ENCODE measurements at places on chromosomes 2 and 18.

DNA sequence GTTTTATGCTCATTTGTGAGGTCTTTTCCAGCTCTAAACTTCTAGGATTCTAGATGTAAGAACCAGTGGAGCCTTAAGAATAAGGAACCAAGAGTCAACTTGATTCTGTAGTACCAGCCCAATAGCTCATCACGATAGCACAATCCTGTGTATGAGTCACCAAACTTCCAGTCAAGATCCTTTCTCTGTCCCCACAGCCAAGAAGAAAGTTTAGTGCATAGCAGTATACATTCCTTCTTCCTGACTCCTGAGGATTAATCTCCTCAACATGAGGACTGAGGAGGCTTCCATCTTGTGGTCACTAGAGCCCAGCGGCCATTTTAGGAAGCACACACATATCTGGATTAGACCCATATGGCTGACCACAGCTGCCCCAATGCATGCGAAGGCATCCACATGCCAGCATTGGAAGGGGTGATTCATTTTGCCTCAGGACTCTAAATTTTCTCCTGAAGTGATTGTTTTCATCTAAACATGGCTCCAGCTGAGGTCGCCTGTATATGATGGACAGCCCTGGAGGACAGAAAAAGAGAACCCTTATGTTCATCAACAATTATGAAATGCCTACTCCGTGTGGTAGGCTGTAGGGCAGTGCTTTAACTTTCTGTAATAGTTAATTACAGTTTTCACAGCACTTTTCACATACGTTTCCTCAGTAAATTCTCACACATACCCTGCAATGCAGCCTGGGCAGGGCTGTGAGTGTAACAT is 53.5 kb downstream of the RASGRP3 start:
- DNase-seq = no peak

DNA sequence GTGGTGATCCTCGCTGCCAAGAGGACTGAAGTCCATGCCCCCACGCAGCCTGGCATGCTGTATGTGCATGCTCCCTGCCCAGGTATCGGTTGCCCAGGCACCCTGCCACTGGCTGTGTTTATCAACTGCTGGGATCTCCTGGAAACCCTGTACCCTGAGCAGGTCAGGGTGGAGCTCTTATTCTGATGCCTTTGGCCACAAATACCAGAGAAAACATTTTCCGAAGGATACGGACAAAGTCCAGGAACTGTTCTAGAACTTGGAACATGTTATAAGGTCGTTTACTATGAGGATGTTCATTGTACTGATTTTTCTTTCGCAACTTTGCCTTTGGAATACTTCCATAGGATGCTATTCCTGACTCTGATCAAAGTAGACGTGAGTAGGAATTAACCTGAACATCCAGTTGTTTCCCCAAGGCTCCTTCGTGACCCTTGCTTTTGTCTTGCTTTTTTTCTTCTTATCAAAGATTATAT is 55.2 kb downstream of the TMEM17 start:
- no peak for DNase-seq

DNA sequence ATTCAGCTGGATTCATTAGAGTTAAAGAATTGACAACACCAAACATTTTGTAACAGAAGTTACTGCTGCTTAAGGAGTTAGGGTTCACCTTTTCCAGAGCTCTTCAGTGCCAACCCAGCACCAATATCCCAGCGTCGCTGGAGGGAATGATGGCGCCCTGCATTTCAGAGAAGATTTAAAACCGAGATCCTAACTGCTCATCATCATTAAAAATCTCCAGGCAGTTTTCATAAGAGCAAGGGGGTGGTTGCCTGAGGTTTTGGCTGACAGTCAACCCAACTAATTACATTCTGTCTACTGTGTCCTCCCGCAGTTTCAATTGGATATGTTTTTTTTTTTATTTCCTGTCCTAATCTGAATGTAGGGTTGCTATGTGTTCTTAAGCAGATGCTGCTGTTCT is 509.6 kb upstream of the TCF4 start:
- DNase-seq = no peak

DNA sequence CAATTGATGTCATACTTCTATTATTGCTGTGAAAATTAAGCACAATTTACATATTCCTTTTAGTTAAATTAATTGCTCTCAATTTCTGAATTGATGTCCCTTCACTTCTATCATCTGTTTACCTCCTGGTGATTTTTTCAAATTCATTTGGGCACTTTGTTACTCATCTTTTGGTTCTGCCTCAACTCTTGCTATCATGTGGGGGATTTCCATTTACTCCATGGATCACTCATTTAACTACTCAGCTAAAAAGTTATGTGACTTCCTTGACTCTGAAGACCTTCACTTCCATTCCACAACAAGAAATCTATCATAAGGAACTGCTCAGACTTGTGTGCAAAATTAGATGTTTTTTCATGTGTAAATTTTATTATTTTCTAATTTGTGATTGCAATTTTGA is 126.2 kb downstream of the EHBP1 start:
- DNase-seq = no peak

GRCh38 chr2:124001696-124002430 is 23.2 kb upstream of the CNTNAP5 start:
- no peak for DNase-seq

DNA sequence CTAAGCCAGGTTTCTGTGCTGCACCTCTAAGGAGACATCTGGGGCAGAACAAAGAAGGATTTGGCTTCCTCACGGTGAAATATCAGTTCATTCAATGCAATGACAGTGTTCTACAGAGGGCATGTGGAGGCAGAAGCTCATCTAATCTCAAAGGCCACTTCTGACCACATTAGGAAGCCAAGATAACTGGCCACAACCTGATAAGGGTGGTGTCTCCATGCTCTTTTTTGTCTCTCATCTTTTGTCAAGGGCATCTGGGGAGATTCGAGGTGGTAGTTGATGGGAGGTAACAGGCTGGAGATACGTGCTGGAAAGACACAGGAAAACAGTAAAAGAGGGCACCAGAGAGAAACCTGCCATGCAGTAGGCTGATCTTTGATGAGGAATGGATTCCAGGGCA is 303.9 kb downstream of the LRATD1 start:
- no peak for DNase-seq

- no peak for DNase-seq
Observed at GRCh38 chr2:22626621-22627020, 758.4 kb upstream of the KLHL29 start.

- no peak for DNase-seq
Observed at GRCh38 chr2:5175231-5175630, 517.0 kb upstream of the SOX11 start.

DNA sequence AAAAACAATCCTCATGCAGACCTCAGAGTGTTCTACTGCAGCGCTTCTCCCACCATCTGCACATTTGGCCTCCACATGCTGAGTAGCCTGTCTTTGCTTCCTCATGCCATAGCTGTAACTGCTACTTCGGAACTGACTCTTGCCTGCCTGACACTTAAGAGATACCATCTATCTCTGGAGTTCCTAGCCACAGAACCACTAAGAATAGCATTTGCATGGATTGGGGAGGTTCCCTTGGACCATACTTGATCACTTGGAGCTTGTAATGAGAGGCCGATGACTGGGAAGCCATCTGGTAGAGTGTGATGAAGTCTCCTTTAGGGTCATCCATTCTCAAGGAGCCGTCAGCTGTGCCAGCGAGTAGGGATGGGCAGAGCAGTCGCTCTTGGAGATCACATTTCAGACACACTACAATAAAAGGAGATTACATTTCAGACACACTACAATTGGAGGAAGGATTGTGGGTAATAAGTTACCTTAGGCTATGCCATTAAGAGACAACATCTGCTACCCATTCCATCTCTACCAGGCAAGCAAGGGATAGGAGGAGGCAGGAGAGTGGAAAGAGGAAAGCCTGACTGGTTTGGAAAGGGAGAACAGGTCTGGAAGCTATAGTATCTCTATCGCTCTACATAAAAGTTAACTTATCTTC is 21.8 kb downstream of the DOK1 start:
- DNase-seq = no peak

GRCh38 chr2:20178666-20179465 is 46.1 kb downstream of the SDC1 start:
- no peak for DNase-seq

- DNase-seq = no peak
Observed at GRCh38 chr2:70212298-70212932, 21.6 kb upstream of the C2orf42 start.

DNA sequence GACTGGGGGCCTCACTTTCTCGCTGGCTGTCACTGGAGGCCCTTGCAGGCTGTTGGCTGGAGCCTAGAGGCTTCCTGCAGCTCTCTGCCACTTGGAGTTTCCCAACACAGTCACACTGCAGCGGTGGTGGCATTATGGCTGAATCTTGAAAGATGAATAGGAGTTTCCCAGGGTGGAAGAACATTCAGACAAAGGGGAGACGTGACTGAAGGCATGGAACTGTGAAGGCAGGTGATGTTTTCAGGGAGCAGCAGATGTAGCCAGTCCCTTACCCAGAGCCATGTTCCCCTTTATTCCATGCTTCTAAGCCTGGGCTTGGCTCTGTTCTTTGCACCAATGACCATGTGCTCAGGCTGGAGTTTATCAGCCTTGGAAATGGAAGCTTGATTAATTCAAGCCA is 106.7 kb upstream of the BOD1L2 start:
- no peak for DNase-seq
